Stimulated activated CD4-positive, alpha-beta T cell treated with anti-CD3 and anti-CD28 coated beads, Interleukin-1b, Interleukin-23, amount 100 ng/mL, for 48 hours (primary cell): ENCODE measurements at places on chromosomes 5 and 9.

DNA sequence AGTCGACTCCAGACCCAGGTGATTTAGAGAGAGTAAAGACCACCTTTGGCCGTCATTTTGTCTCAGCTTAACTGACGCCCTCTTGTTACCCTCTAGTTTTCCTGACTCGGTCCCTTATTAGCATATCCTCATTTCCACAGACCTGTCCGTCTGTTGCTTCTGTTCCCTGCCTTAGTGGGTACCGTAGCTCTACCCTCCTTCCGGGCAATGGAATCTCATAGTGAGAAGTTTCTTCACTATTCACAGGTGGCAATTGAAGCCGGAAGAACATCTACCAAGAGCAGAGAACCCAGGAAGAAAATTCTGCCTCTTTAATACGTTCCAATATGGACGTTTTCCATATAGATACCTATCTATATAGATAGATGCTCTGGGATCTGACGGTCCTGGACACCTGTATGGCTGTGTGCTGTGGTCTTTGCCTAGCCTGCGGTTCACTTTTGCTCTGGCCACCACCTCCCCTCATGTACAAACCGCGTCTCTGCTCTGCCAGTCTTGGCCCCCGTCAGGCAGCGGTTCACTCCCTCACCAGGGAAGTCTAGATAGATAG lies 652 bp upstream of the TMEM161B start:
- no peak for DNase-seq

DNA sequence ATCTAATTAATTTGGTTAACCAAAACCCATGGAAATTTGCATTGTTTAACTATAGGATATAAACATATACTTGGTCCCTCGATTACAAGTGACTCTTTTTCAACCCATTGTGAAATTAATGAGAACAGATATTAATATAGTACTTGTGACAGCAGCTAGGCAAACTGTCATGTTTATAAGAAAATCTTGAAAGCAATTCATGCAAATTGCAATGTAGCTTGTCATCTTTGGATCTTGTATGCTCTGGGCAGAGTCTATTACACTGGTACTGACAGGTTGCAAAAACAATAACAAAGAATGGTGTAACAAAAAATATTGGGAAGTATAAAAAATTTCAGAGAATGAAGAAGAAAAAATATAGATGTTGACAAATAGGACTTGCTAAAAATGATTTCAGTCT lies 941.0 kb downstream of the DNAH5 start:
- DNase-seq, result no peak

DNA sequence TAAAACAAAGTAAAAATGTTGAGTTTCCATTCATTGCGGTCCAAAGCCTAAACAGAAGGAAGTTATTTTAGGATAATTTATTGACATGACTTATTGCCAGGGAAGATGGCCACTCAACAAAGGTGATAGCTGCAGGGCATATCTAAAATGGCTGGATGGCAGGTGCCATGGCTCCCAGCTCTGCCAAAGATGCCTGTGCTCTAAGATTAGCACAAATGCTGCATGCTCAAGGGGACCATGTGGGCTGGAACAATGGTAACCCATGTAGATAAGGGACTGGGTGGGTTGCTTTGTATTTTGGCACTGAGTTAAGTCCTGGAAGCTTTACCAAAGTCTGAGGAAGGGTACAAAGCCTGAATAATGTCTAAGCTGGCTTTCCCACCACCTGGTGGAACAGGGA lies 95.5 kb upstream of the IFNK start:
- no peak for DNase-seq

- no peak for DNase-seq
These were observed 13.5 kb downstream of the SETX start for GRCh38 chr9:132341177-132341840.

DNA sequence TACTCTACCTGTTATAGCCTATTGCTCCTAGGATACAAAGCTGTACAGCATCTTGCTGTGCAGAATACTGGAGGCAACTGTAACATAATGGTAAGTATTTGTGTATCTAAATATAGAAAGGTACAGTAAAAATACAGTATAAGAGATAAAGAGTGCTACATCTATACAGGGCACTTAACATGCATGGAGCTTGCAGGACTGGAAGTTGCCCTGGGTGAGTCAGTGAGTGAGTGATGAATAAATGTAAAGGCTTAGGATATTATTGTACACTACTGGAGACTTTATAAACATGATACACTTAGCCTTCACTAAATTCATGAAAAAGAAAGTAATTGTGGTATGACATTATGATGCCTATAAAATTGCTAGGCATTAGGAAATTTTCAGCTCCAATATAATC lies 65.5 kb upstream of the OSMR start:
- no peak for DNase-seq

GRCh38 chr9:121947775-121948174 lies 145.3 kb downstream of the TTLL11 start:
- no peak for DNase-seq

DNA sequence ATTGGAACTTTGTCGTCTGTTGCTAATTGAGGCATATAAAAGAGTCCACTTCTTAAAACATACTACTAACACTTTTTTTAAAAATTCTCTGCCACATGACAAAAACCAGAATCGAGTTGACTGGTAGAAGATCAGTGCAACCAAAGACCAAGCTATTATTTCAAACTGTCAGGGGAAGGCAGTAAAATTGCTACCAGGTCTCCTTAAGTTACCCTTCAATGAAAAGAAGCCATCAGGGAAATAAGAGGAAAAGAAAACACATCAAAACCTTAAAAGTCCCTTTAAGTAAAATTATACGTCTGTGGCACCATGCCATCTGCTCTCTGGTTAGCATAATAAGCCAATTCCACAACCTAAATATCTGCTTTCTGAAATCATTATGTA lies 9.6 kb downstream of the ZNF608 start:
- no peak for DNase-seq

GRCh38 chr5:73748510-73749400 lies 122.8 kb downstream of the ARHGEF28 start:
- no peak for DNase-seq

DNA sequence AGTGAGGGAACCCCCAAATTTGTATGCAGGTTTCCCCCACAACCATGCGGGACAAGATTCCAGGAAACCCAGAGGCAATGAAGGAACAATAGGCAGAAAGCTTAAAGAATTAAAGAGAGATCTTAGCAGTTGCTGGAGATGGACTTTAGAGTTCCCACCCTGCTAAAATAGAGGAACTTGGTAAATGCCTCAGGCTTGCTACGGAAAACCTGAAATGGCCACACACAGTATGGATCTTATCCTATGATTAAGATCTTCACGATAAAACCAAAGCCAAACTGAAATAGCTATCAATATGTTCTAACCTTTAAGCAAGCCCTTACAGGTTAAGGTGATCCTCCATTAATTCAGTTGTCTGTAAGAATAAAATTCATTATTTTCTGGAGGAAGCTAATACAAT lies 148.3 kb downstream of the RANBP17 start:
- DNase-seq, result no peak

DNA sequence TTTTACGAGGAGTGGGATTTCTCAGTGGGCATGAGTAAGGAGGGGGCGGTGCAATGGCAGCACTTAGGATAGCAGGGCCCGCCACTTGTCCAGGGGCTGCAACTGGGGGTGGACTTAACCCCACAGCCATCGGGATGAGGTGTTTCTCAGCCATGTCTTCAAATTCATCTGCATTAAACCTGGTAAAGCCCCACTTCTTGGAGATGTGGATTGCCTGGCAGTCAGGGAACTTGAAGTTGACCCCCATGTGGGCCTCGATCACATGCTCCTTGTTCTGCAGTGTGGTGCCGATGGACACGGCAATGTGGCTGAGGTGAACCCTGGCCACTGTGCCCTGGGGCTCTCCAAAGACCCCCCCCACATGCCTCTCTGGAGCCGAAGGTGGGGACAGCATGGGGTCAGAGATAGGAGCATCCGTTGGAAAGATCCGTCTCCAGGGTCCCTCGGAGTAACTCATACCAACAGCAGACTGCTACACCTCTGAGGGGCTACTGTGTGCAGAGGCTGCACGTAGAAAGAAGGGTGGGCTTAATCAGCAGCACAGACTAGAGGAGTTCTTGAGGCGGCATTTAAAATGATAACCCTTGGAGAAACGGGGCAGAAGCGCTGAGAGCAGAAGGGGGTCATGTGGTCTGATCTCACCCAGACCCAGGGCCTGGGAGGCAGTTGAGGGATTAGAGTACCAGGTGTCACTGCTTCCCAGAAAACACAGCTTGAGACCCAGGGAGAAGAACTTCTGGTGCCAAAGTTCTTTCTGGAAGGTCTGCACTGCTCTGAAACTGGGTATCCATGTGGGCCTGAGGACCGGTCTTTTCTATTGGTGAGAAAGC lies 141.4 kb downstream of the MTX3 start:
- DNase-seq, result no peak

DNA sequence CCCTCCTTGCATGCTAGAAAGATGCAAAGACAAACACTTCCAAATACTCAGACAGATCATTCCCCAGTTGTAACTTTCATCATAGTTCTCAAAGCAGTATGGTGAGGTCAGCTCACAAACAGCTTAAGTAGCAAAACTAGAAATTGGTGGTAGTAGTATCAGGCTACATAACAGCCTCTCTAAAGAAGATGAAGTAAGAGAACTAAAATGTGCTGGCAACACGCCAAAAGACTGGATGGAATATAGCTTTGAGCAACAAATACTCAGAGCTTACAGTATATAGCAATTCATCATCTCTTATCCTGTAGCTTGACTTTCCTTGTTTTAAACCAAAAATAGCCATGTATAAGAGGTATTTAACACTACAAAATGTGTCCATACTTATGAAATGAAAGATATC lies 7.5 kb downstream of the PFDN1 start:
- no peak for DNase-seq

DNA sequence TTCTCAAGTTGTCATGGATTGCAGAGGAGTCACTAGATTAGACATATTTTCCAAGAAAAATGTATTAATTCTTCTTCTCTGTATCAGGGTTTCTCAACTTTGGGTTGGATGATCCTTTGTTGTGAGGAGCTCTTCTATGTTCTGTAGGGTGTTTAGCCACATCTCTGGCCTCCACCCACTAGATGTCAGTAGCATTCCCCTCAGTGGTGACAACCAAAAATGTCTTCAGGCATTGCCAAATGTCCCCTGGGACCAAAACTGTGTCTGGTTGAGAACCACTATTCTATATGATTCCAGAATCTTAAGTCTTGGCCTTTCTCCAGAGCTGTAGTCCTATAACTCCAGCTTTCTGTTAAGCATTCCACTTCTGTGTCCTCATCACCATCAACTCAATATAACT lies 220.9 kb downstream of the KIAA0825 start:
- no peak for DNase-seq

DNA sequence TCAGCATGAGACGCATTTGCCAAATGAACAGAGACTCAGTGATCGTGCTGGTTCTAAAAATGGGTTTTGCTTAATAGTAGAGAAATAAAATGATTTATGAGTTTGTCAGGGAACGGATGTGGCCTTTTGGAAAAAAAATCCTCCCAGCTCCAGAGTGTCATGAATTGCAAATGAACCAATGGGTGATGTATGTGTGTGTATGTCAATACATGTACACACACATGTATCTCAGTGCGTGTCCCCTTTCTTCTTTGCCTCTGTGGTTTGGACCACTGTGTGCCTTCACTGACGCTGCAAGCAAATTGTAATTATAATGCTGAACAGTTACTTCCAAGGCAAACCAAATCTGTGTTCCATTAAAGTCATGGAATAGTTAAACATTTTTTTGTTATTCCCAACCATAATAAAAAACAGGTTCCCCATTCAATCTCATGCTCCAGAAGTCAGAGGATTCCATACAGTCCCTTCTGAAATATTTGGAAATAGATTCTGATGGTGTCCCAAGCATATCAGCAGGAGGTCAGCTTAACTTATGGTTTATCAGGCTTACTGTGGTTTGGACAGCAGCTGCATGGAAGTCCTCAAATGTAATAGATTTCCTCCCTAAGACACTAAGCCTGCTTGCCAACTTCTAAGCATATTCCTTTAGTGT lies 630.5 kb downstream of the ACTL7B start:
- DNase-seq, result no peak

GRCh38 chr9:130984521-130984920 lies 24.5 kb upstream of the LAMC3 start:
- DNase-seq, result no peak

DNA sequence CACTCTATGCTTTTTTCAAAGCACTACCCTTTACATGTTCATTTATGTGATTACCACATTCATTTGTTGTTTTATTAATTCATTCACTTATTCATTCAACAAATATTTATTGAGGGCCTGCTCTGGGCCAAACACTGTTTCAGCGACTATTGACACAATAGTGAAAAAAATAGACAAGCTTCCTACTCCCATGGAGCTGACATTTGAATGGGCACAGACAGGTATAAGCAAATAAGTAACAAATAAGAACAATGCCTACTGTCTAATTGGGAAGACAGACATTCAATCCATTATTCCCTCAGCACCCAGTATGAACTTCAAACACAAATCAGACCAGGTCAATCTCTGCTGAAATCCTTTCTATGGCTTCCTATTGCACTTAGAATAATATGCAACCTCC lies 156.9 kb upstream of the NR3C1 start:
- DNase-seq, result no peak

- no peak for DNase-seq
These were observed 762.8 kb upstream of the WWC1 start for GRCh38 chr5:167528651-167529050.

DNA sequence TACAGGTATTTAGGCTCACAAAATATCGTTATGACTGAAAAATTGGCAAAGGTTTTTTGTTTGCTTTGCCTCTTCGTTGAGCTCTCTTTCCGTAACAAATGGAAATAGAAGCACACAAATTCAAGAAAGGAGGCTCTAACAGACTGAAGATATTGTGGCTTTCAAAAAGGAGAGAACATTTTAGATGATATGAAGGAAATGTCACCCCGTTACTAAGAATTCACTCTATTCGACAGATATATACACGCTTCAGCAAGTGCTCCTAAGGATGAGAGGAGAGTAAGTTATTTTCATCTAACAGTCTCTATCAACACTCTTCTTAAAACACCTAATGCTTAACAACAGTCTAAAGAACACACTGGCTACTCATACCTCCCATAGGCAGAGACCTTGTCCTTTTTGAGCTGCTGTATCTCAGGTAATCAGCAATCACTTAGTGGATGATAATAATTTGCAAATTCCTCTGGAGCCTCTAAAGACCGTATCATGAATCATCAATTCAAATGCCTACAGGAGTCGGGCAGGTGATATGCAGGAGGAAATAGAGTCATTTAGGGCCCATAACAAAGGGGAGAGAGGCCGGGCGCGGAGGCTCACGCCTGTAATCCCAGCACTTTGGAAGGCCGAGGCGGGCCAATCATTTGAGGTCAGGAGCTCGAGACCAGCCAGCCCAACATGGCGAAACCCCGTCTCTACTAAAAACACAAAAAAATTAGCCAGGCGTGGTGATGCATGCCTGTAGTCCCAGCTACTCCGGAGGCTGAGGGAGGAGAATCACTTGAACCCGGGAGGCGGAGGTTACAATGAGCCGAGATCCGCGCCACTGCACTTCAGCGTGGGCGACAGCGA lies 1.4 kb upstream of the HSDL2 start:
- peak; percentile 36 for DNase-seq

DNA sequence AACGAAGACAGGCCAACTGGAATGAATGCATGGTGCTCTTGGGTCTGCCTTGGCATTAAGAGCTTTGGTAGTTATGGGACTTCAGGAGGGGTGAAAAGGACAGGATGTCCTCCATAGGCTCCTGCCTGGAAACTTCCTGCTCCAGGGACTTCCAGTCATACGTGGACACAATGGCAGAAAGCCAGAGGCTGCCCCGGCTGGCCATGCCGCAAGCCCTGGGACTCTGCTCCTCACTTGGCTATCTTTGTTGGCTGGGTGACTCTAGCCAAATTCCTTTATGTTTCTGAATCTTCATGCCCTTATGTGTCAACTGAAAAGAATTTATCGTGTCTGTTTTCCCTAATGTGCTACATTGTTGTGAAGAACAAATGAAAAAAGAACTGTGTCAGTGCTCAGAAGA lies 136.9 kb downstream of the SIL1 start:
- DNase-seq, result no peak
